ENCODE measurements at places on chromosomes 3 and 15.

DNA sequence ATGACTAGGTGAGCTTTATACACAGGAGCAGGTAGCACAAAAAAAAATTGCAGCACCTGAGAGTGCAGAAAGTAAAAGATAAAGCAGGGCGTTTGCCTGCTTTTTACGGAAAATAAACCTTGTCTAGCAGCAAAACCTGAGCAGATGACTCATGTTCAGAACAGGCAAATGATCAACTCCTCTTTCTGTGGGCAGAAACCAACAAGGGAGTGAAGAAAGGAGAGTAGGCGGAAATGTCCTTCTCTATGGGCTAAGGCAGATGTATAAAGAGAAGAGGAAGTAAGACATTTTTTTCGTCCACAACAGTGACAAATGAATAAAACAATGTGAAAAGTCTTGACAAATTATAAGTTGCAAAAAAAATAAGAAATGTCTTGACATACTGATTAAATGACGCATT, 24.5 kb upstream of the GMNC start:
- no peak for DNase-seq

- DNase-seq, result no peak
Observed at GRCh38 chr3:22685597-22685996, 517.5 kb upstream of the UBE2E2 start.

GRCh38 chr3:133404920-133405319, 5.1 kb downstream of the BFSP2 start:
- DNase-seq, result no peak

DNA sequence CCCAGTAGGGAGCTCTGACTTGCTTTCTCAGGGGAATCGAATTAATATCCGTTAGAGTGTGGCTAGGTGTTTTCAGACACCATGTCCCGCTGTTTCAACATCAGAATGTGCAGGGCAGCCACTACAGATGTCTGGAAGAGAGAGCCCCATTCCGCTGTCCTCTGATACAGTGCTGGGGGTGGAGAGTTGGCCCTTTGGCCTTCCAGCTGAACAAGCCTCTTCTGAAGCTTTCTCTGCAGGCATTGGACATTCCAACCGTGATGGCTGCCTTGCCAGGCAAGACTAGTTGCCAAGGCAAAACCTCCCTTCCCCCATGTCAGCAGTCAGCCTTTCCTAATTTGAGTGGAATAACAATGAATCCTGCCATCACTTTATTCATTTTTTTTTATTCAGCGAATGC, 1.5 kb downstream of the FAH start:
- no peak for DNase-seq

GRCh38 chr3:17091910-17092582, 207.3 kb downstream of the PLCL2 start:
- no peak for DNase-seq

DNA sequence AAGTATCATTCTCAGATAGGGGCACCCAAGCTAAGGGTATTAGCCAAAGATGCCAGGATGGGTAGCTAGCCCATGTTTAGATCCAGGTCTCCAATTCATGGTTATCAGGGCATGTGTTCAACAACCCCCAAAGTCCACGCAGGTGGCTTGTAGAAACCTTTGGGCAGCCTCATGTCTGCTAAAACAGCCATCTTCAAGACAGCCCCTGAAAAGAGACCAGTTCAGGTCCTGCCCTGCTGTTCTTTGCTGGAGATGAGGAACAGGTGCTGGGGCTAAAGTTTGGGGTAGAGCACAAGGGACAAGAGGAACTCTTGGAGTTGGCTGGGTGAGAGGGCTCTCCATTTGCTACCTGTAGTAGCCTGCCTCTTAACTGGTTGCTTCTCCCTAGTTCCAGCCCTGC, 4.6 kb downstream of the PPM1M start:
- no peak for DNase-seq

DNA sequence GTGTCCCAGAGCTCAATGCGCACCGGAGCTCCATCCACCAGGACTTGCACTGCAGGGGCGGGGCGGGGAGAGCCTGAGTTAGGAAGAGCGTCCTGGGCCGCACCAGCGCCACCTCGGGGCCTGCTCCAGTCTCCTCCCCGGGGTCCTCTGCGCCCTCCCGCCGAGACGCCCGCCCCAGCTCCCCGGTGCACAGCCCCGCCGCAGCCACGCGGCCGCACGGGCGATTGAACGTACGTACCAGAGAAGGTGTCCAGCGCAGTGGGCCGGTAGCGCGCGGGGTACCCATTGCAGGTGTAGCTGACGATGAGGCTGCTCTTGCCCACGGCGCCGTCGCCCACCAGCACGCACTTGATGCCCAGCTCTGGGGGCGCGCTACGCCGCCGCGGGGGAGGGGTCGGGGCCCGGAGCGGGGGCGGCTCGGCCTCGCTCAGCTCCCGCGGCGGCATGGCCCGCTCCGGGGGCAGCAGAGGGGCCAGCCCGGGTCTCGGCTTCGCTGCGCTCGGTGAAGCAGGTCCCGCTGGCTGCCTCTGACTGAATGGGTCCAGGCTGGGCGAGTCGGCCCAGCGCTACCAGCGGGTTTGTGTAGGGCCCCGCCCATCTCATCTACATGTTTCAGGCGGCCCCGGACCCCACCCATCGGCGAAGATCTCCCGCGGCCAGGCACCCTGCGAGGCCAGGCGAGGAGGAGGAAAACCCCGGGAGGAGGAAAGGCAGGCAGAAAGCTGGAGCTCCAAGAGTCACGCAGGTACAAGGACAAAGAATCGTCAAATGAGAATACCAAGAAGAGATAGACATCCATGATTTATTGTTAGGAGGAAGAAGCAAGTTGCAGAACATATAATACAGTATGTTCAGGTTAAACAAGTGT, at the start of gene RHOV:
Gene RHOV, minus strand, starts transcription at position 541 of the 868 bp plus-strand sequence. Its CDS starts 95 bp downstream, at position 446.
- peak; percentile 49 for DNase-seq

- DNase-seq, result no peak
Observed at GRCh38 chr3:141707741-141708203, 30.3 kb upstream of the RNF7 start.

- no peak for DNase-seq
Observed at GRCh38 chr3:170465955-170466354, 47.3 kb downstream of the CLDN11 start.

DNA sequence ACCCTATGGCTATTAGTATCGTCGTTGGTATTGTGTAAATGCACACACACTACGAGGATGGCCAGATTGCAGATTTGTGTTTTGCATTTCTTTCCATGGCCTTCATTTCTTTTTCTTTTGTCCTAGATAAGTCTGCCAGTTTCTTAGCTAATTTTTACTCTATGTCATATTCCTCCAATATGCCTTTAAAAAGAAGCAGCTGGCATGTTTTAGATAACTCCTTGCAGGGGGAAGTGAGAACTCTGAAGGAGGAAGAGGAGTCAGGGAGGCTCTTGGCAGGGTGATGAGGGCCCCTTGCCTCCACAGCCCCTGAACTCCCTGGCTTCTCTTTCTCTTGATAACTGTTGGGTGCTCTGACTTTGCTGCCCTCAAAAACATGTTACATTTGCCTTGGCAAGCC, 244.0 kb downstream of the GABRG3 start:
- no peak for DNase-seq

DNA sequence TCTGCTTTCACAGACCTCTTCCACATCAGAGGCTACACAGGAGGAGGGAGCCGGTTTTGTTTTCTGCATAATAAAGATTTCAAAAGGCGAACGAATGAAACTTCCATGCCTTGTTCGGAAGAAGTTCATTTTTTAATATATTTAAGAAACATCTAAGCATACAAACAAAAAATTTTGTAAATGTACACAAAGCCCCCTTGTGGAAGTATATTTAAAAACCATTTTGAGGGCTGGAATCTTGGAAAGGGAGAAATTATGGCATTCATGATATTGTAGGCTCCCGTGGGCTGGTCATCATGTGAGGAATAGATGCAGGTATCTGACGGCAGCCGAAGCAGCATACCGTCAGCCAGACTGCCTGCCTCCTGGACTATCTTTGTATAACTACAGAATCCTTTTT, 90.4 kb downstream of the MECOM start:
- no peak for DNase-seq

- DNase-seq, result no peak
Observed at GRCh38 chr3:188712248-188712924, 459.4 kb upstream of the TPRG1 start.

- DNase-seq, result peak; percentile 25
Observed at GRCh38 chr3:194541483-194541882, 54.7 kb upstream of the ATP13A3 start.

DNA sequence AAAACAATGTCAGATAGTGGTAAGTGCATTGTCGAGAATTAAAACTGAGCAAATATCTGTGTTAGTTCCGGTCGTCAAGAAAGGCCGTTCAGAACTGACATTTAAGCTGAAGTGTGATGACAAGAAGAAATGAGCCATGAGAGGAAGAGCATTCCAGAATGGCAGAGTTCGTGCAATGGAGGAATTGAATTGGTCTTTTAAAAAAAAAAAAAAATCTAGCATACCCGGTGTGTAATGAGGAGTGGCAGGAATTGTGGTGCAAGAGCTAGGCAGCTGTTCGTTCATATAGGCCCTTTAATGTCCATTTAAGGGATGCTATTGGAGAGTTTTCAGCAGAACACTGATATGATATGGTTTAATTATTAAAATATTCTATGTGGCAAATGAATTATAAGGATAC, 2.6 kb upstream of the GBE1 start:
- no peak for DNase-seq

DNA sequence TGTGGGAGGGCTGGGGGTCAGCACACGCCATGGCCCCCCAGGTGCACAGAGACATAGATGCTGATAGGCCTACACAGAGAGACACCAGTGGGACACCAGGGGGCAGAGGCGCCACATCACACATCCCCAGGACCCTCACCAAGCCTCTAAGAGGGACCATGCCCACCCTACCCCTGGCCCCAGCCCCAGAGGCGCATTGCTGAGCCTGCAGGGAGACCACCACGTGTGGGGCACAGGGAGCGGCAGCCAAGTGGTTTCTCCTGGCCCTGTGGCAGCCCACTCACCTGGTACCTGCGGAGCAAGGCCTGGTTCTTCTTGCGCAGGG, 1.2 kb downstream of the CCDC9B start:
- DNase-seq, result no peak

DNA sequence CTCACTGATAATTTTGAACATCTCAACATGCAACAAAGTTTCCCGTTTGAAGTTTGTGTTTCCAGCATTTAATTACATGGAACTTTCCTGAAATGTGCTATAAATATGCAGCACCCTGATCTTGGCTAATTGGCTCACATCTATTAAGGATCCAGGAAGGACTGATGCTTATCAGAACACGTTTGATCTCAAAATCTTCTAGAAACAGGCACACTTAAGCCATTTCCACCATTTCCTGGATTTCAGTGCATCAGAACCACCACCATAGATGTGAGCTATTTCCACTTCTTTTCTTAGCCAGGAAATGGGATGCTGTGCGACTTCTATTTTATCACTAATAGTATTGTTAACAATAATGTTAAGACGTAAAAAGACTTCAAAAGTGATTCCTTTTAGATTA, 228.9 kb downstream of the FEZF2 start:
- no peak for DNase-seq

- DNase-seq, result no peak
Observed at GRCh38 chr15:67164401-67164791, 90.1 kb downstream of the AAGAB start.

DNA sequence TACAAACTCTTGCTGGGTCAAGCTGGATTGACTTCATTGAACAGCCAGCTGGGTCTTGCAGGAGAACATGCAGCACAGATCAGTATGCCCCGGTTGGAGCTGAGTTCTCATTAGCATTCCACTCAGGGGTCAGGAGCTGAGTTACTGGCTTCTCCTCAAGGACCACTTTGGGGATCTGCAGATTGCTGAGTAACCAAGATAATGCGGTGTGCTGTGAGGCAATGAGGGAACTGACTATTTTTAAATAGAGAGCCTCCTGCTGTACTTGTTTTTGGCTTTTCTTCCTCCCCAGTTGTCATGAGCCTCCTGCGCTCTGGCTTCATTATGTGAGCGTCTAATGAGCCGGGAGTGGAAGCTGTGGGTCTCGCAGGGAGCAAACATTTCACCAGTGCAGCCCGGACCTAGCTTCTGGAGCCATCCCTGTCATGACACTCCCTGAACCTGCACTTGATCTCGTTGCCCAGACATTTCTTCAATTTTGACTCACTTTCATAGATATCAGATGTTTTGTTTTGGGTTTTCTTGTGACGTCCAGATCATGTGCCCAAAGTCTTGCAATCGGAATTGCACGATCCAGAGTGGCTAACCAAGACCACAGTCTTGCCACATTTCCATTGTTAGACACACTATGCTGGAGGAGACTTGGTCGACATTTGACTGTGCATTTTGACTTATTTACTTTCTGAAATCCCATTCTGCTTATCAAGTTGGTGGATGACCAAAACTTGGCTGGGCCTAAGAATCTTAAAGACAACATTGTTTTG, 327.2 kb downstream of the LRTM1 start:
- no peak for DNase-seq

- no peak for DNase-seq
Observed at GRCh38 chr3:31968369-31968926, 12.6 kb downstream of the OSBPL10 start.

DNA sequence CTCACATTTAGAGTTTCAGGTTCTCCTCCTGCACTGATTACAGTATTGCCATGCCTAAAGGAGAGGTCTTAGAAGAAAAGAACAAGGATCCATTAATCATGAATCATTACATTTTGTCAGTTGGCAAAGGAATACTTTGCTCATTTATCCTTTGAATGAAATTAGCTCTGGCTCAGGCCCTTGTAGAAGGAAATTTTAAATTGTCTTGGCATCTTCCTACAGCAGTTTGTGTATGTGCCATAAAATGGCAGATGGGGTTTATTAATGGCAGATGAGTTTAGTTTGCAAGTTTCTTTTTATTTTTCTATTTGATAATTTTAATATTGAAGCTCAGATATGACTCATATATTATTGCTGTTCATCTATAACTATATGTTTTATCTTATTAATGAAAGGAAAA, 181.2 kb upstream of the EPHA3 start:
- no peak for DNase-seq

DNA sequence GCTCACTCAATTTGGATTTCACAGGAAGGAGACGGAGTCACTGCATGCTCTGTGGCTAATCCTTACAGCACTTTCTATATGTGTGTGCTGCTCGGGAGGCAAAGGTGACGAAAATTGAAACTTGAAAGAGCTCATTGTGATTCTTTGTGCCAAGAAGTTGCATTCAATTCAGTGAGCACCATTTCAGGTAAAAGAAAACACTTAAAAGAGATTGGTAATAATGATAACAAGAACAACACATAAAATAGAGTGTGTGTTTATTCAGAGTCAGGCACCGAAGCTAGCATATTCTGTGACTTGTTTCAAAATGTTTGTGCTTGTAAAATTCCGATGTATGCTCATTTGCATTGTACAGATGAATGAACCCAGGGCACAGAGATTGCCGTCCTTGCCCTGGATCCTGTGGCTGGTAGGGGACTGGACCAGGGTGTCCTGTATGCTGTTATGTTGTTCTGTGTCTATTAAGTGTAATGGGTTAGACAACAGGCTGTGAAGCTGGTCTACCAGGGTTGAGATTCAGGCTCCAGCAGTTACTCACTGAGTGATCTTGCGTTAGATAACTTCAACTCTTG, 193.3 kb upstream of the PROK2 start:
- peak; percentile 65 for DNase-seq
